Stimulated activated CD8-positive, alpha-beta memory T cell treated with anti-CD3 and anti-CD28 coated beads, Interleukin-4, amount 100 ng/mL, for 1 hour (primary cell): ENCODE measurements at places on chromosomes 11 and 22.

- DNase-seq: no peak
Observed at GRCh38 chr11:71246559-71246958, 5.8 kb downstream of the SHANK2 start.

GRCh38 chr11:8090756-8091155 lies 9.7 kb downstream of the TUB start:
- no peak for DNase-seq

- no peak for DNase-seq
Observed at GRCh38 chr22:30874431-30875370, 93.9 kb downstream of the MORC2 start.

- DNase-seq: no peak
Observed at GRCh38 chr11:127049486-127049885, 48.9 kb upstream of the KIRREL3 start.

GRCh38 chr11:28697920-28698827 lies 590.0 kb downstream of the METTL15 start:
- no peak for DNase-seq

GRCh38 chr22:36075724-36076123 lies 47.1 kb upstream of the RBFOX2 start:
- no peak for DNase-seq

GRCh38 chr11:101987370-101987769 lies 59.9 kb upstream of the CFAP300 start:
- DNase-seq: no peak

DNA sequence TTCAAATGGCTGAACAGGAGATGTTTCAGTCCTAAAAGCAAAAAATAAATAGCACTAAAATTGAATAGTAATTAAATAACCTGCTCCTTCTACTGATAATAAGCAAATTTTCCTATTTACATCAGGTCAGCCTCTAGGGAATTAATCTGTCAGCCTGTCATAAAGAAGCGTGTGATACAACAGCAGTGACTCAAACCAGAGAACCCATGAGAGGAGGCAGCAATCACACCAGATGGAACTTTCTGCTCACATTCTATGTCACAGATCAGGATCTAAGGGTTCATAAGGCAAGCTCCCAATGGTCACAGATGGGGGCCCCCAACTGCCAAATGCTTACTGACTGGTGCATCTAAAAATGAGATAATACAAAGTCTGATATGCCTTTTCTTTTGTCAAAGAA lies 41.1 kb downstream of the RBFOX2 start:
- no peak for DNase-seq

GRCh38 chr11:17021511-17021910 lies 7.3 kb upstream of the PLEKHA7 start:
- DNase-seq: no peak

DNA sequence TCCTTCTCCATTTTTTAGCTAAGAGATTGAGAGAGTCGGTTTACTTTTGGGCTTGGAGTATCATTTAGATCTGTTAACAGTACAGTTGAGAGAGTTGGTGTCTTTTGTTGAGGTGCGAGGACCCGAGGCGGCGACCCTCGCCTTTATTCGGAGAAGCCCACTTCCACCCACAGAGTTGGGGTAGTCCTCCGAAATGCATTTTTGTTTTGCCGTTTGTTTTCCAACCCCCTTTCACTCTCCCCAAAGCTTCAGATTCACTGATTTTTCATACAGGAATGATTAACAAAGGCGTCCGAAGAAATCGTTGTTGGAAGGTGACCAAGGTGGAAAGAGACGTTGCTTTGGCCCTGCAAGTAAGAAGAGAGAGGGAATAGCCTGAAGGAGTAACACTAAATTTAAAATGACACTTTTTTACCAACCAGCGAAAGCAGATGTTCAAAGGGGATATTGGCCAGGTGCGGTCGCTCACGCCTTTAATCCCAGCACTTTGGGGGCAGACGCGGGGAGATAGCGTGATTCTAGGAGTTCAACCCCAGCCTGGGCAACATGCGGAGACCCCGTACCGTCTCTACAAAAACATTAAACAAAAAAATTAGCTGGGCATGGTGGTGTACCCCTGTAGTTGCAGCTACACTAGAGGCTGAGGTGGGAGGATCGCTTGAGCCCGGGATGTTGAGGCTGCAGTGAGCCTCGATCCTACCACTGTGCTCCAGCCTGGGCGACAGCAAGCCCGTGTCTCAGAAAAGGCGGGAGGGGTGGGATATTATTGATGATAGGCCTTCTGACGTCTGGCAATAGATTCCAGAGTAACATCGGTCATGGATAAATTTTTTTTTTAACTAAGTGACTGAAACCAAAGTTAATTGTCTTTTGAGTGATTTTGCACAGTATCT lies 899 bp upstream of the RAB30 start:
- no peak for DNase-seq

DNA sequence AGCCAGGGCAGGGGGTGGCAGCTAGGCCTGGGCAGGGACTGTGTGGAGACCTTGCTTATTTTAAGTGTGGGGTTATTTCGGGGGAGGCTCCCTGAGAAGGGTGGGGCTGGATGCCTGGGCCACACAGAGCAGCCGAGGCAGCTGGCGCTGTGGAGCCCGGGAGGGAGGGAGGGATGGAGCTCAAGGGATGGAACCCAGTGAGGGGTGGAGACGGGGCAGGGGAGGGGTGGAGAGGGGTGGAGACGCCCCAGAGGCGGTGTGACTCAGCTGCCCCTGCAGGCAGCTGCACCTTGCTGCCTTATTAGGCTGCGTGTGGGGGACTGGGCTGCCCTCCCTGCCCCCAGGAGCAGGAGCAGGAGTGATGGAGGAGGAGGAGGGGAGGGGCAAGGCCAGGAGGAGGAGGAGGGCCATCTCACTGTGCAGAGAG lies 9.8 kb upstream of the TSSC4 start:
- DNase-seq: no peak

- DNase-seq: no peak
Observed at GRCh38 chr11:68804786-68805185, 36.9 kb downstream of the CPT1A start.

DNA sequence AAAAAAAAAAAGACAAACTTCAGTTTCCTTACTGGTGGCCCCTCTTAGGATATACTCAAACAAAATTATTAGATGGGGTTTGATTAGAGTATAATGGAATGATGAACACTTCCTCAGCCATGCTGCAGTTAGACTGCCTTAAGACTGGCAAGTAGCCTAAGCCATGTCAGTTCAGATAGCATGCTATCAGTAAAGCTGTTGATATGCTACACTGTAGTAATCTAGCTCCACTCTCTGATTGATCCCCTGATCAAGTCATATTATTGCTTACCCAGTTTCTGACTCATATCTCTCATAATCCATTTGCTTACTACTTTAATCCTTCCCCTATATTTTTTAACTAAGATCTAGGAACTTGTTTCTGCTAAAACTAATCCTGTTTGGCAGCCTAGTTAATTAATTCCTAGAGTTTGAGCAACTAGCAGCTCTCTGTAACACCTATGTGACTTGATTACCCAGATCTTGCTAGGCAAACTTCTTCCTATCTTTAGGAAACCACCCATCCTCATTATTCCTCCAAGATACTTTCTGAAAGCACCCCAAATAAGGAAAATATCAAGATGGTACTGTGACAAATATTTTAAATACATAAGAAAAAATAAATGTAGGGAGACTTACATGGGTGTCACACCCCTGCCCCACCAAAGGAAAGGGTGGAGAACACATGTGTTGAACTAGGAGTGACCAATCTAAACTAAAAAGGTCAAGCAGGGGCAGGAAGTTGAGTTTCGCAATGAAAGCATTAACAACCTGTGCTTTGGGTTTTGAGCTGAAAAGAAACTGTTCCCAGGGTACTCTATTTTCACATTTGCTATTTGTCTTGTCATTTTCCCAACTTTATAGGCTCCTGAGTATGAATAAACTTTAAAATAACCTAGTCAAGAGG lies 43.2 kb downstream of the PIK3C2A start:
- DNase-seq: no peak

DNA sequence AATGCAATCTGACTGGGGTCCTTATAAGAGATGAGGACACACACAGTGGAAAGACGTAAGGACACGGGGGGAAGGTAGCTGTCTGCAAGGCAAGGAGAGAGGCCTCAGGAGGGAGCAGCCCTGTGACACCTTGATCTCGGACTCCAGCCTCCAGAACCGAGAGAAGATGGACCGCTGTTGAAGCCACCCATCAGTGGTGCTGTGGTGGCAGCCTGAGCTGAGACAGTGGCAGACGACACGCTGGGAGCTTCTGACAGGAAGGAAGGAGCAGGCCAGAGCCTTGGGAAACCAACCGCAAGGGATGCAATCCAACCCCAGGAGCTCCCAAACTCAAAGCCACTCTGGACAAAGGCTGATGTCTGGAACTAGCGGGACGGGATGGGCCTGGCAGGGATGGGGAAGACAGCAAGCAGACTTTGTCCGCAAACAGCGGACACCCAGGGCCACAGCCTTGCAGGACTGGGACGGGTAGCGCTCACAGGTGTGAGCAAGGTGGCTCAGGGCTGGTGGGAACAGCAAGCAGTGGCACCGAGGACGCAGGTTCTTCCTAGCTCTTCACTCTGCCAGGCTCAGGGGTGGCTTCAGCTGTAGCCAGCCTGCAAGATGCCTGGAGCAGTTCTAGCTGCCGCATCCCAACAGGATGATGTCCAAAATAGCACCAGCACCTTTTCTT lies 10.9 kb downstream of the LTO1 start:
- no peak for DNase-seq

DNA sequence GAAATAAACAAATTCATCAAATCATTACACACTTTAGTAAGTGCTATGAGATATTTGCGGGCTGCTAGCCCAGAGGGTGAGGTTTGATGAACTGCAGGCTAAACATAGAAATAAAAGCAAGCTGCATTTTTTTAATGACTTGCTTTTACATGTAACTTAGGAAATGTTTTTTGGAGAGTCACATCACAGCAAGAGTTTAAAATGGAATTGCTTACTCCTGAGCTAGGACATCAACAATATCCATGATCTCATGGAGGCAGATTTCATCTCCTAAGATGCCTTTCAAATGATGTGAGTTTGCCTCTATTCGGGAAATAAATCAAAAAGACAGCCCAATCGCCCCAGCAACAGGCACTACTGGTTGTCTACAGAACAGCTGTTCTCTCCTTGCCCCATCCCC lies 73.4 kb upstream of the CD44 start:
- DNase-seq: no peak

DNA sequence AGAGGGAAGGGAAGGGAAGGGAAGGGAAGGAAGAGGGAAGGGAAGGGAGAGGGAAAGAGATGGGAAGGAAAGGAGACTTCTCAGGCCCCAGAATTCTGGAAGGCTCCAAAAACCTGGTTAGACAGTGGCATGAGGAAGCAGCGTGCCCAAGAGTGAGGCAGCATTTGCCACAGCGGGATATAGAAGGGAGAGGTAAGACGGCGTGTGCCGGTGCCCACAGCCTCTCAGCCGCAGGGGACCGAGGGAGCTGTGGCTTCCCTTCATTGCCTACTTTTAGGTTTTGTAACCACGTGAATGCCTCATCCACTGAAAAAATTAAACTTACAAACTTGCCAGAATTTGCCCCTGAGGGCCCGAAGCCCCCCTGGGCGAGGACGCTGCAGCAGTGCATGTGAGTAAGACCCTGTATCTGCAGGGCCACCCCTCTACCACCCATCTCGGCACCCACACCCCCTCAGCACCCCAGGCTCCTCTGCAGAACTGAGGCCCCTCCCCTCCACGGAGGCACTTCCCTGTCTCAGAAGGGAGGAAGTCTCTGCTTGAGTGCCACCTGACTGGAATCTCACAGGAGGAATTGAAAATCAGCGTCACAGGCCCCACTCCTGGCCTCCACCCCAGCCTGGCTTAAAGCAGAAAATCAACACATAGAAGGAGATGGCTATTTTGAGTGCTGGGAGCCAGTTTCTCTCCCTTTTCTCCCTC lies 58.1 kb downstream of the LINC01488 start:
- no peak for DNase-seq

- no peak for DNase-seq
Observed at GRCh38 chr11:125328225-125328580, 163.7 kb downstream of the PKNOX2 start.

DNA sequence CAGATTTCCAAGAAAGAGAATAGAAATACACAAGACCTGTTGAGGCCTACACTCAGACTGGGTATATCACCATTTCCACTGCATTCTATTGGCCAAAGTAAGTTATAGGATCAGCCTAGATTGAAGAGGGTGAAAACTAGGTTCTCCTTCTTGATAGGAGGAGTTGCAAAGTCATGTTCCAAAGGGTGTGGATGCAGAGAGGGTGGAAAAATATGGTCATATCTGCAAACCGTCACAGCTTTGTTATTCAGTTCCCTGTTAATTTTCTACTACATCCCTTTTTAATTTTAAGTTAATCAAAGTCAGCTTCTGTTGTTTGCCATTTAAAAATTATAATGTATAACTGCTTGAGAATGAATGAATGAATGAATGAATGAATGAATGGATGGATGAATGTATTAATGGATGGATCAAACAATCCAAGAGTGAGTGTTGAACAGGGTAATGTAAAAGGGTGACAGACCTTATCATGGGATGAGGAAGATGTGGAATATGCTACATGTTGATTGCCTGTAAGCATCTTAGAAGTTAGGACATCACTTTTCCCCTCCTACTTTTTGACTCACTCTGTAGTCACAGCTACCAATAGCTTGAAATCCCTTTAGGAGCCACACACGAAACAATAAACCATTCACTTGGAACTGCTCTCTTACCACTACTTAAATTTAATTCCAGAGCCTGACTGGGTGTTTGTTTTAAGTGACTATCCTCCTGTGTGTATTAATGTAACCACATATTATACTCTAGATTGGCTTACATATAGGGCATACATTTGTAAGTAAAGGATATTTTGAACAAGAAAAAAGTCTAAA lies 121.5 kb downstream of the CCDC34 start:
- no peak for DNase-seq

DNA sequence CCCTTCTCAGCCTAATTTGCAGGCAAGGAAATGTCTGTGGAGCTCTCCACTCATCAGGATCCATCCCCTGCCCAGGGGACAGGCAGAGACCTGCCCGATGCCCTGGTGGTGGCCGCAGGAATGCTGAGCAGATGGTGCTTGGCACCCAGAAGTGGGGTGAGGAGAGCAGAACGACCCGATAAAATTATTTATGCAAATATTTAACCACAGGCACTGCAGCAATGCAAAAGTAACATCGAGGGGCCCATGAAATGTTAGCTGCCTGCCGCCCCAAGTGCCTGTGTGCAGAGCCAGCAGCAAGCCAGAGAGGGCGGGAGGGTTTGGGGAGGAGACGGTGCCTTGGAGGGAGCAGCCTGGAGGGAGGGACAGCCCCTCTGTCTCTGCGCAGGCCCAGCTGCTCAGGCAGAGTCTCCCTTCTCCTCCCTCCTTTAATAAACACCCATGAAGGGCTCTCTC lies 205.5 kb downstream of the CTTN start:
- no peak for DNase-seq

DNA sequence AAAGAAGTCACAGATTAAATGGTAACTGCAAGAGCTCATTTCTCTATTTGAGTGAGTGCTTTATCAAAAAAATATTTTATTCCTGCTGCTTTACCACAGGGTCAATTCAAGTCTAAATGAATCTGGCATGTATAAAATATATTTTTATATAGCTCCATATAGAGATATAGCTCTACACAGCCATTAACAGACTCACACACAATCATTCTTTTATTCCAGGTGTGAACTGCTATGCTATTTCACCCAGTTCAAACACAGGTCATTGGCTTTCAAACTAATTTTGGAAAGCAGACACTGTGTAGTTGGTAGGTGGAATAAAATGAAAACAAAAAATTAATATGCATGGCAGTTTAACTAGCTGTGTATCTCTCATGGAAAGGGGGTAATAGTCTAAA lies 63.1 kb downstream of the MAML2 start:
- DNase-seq: no peak

- DNase-seq: no peak
Observed at GRCh38 chr11:115674937-115675544, 170.8 kb upstream of the CADM1 start.
